ENCODE measurements at places on chromosomes 6 and 20. TPM values are rescaled to one million over a fixed set of nuclear protein-coding genes. Genes with fewer than 3 reads are reported as not detected.

INSM1 gene
- not detected for total RNA-seq

SLC35F1 gene
- 5.5 TPM for total RNA-seq

PGC gene
- 0.18 TPM for total RNA-seq

RNASET2 gene
- total RNA-seq: 73.1 TPM

RSPH4A gene
- 1.9 TPM for total RNA-seq

ATP6V1G2 gene
- 2.2 TPM for total RNA-seq

SRSF6 gene
- total RNA-seq: 88.7 TPM

UBE2C gene
- total RNA-seq: 22.7 TPM

ZSCAN23 gene
- total RNA-seq: 13.2 TPM

ARMH2 gene
- total RNA-seq: not detected

LHFPL5 gene
- total RNA-seq: not detected

HLA-DPB1 gene
- total RNA-seq: 26.6 TPM

POPDC3 gene
- 4.7 TPM for total RNA-seq

CLVS2 gene
- 0.18 TPM for total RNA-seq

EDN1 gene
- total RNA-seq: 7.4 TPM

PI16 gene
- 8.8 TPM for total RNA-seq

PPIL4 gene
- 27.2 TPM for total RNA-seq

GPX5 gene
- total RNA-seq: not detected

NFATC2 gene
- total RNA-seq: 4.3 TPM

GHRH gene
- not detected for total RNA-seq

SLC22A7 gene
- 0.18 TPM for total RNA-seq

PSORS1C1 gene
- 0.06 TPM for total RNA-seq

NR2E1 gene
- not detected for total RNA-seq

TAGAP gene
- 3.3 TPM for total RNA-seq

SERINC1 gene
- 169 TPM for total RNA-seq

DLL1 gene
- 16.8 TPM for total RNA-seq

ATXN1 gene
- 48.7 TPM for total RNA-seq

MTHFD1L gene
- 17.6 TPM for total RNA-seq

SIRPG gene
- 0.18 TPM for total RNA-seq

RBL1 gene
- total RNA-seq: 30.9 TPM

CALHM4 gene
- total RNA-seq: not detected

NPEPL1 gene
- 41.1 TPM for total RNA-seq

BPIFB2 gene
- total RNA-seq: not detected

C4B gene
- 45.4 TPM for total RNA-seq

CTAGE9 gene
- not detected for total RNA-seq

KCNB1 gene
- total RNA-seq: 0.70 TPM

CGA gene
- 0.35 TPM for total RNA-seq

GUCA1A gene
- not detected for total RNA-seq

CD83 gene
- 15.7 TPM for total RNA-seq

SLC22A3 gene
- 7.6 TPM for total RNA-seq

GTF2H4 gene
- 48.3 TPM for total RNA-seq

C20orf204 gene
- 3.6 TPM for total RNA-seq
